ENCODE measurements at places on chromosomes 4 and X.

GRCh38 chr4:4245172-4245571, 2.9 kb downstream of the TMEM128 start:
- no peak for DNase-seq

DNA sequence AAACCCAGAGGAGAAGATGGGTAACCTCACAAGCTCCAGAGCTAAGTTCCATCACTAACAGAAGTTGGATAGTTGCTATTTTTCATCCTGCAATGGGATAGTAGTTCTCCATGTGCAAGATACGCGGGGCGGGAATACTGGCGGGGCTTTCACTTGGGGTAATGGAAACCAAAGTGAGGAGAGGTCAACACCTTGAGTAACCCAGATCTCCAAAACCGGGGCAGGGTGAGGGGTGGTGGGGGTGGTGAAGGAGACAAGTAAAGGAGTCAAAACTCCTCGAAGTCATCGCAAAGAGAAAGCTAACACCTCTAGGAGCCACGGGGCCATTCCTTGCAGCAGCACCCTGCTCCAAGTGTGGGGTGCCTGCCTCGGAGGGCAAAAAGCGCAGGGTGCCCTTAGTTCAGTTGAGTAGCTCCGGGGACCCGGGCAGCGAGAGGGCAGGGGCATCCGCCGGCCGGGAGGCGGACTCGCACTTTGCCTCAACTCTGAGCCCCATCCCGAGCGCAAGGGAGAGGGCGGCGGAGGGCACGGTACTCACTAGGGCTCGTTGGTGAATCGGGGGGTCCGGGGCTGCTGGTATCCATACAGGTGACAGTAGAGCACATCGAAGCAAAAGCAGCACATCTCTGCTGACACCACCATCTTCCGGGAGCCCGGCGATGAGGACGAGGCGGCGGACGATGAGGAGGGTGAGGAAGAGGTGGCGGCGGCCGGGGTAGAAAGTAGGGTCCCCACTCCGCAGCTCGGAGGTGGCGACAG, 645 bp downstream of the AMMECR1 start:
- no peak for DNase-seq

- no peak for DNase-seq
Measured at GRCh38 chrX:150543230-150544155, 24.9 kb upstream of the MTM1 start.

- DNase-seq, result no peak
Measured at GRCh38 chr4:105594099-105595010, 41.9 kb downstream of the ARHGEF38 start.

All from NCI-H2107 (cell line).